Bronchial epithelial cell (primary cell): ENCODE measurements at places on chromosomes 7 and 10. TPM values are rescaled to one million over a fixed set of nuclear protein-coding genes. Genes with fewer than 3 reads are reported as not detected.

DNA sequence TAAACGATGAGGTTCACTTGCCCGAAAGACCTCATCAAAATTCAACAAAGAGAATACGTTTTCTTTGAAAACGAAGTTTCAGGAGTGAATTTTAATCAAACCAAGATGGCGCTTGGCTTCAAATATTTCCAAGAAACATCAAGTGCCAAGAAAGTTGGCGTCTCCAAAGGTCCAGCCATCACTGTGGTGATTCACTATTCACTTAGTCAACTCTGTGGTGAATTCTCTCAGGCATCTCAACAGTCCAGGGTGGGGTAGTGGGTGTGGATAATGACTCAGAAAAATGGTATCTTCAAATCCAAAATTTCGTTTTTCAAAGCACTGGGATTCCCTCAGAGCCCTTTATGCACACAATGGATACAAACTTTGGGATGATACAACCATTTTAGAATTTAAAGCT, 133.1 kb downstream of the SVIL start:
- DNase-seq, result peak; percentile 92

VAX1 gene
- total RNA-seq, result not detected in 2 replicates

GRCh38 chr7:142835487-142835886, 19.4 kb upstream of the EPHB6 start:
- no peak for DNase-seq

DNA sequence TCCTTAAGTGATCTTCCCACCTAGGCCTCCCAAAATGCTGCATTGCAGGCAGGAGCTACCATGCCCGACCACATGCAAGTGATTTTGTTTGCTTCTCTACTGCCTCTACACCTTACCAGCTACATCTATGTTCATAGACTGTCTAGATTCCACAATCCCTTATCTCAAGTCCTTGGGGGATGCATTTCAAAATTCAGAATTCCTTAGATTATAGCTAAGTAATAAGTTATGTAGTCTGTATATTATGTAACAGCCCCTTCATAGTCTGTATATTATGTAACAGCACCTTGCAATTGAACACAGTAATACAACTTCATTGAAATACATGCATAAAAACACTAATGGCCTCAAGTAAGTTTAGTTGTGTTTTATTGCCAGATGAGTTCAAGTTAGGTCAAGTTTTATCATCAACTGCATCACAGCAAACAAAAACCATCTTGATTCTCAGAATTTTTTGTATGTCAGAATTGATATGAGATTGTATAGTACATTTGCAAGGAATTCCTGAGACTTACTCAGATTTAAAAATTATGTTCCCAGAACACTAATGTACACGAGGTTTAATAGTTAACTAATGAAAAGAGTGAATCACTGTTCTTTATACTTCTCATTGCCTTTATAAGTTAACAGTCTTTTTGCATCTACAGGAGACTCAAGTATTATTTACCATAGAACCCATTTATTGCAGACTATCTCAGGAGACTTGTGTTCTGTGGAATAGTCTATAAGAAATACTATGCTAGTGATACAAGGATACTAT, 11.6 kb upstream of the FOXP2 start:
- no peak for DNase-seq

FAM25G gene
- 1.4 TPM in 1 of 2 replicates, not detected in the other for total RNA-seq

DNA sequence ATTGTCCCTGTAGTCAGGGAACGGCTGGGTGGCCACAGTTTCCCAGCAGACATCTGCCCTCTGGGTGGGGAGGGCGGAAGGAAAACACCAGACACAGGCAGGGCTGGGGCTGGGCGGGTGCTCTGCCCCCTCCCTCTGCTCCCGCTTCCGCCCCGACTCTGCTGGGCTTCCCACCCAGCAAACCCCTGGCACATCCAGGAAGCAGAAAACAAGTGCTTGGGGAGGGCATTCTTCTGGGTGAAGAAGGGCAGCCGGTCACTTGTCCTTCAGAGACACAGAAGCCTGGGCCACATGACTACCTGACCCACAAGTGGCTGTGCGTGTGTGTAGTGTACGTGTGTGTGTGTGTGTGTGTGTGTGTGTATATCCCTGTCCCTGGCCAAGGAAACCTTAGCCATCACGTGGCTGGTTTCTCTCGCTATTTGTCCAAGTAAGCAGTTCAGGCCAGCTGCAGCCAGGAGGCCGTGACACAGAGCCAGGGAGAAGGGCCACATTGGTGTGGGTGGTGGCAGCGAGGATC, 77.9 kb downstream of the ZMIZ1 start:
- no peak for DNase-seq

GRCh38 chr10:14466257-14466656, 135.5 kb upstream of the FRMD4A start:
- no peak for DNase-seq

HOGA1 gene
- 0.13 and 0.26 TPM in 2 replicates for total RNA-seq

DNA sequence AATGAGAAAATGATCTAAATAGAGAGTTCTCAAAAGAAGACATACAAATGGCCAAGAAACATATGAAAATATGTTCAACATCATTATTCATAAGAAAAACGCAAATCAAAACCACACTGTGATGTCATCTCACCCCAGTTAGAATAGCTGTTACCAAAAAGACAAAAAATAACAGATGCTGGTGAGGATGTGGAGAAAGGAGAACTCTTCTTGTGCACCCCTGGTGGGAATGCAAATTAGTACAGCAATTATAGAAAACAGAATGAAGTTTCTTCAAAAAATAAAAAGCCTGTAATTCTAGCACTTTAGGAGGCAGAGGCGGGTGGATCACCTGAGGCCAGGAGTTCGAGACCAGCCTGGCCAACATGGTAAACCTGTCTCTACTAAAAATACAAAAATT, 199.3 kb downstream of the PARD3 start:
- DNase-seq, result no peak

GRCh38 chr10:97071496-97071895, 114.3 kb downstream of the SLIT1 start:
- no peak for DNase-seq

GARS1 gene
- total RNA-seq, result 367 and 431 TPM in 2 replicates

DNA sequence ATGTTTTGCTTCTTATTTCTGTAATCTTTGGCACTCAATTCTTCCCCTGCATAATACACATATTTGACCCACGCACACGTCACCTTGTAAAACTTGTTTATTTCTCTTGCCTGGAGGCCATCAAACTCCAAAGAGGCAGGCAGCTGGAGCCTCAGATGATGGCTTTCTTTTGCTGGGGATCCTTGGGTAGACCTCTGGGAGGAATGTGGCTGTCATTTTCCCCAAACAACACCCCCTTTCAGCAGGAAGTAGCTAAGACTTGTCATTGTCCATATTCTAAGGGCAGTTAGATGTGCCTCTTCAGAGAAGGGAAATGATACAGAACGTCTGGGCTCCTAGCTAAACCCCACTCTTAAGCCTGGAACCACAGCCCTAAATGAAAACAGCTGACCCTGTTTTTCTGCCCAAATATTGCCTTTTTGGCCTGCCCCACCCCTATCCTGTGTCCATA, 111.3 kb downstream of the ITGB8 start:
- DNase-seq, result no peak
